ENCODE measurements at places on chromosomes 12 and 14. TPM values are rescaled to one million over a fixed set of nuclear protein-coding genes. Genes with fewer than 3 reads are reported as not detected.

DNA sequence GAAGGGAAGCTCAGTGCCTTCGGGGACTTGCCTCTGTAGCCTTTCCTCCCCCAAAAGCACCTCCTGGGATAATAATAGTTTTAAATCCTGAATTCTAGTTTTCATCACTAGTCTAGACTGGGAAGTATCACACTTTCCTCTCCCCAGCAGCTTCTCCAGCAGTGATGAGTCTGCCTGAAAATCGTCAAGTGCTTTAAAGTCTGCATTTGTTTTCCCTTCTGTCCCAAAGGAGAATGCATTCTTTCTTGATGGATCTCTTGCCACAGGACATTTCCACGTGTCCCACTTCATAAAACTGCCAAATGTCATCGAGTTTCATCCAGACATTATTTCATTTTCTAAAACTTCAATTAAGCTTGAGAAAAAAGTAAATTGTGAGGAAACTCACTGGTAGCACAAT is 15.0 kb downstream of the CSRP2 start:
- no peak for DNase-seq

DNA sequence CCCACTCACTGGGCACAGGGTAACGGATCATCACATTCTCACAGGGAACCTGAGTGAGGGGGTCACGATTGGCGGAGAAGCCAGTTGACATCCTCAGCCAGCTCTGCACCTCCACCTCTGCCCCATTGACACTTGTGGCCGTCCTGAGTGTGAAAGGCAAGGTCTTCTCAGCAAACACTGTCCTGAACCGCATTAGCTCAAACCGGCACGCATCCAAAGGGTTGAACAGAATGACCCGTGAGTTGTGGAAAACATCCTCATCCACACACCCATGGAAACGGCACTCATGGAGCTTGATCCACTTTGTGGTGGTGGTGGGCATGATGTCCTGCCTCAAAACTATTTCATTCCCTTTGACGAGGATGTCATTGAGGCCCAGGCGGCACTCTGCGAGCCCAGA is 56.3 kb upstream of the GTF2A1 start:
- no peak for DNase-seq

DNA sequence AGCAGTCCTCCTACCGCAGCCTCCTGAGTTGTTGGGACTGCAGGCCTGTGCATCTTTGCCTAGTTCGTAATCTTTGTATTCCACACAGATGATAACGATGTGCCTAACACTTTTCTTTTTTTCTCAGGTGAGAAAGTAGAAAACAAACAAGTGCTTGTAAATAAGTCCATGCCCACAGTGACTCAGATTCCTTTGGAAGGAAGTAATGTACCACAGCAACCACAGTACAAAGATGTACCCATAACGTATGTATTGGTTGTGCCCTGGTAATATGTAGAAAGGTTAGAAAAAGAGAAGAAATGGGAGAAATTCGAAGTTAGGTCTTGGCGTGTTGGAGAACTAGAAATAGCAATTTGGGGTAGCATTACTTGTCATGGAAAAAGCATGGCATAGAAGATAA is 101.6 kb downstream of the POLR3B start:
- no peak for DNase-seq

- DNase-seq, result no peak
Measured at GRCh38 chr14:99831303-99831702, 38.1 kb downstream of the EML1 start.

- peak; percentile 10 for DNase-seq
Measured at GRCh38 chr14:89185919-89186855, 230.8 kb downstream of the FOXN3 start.

GRCh38 chr14:37443461-37443860 is 151.6 kb downstream of the FOXA1 start:
- no peak for DNase-seq

GRCh38 chr14:102908766-102909455 is 13.6 kb upstream of the AMN start:
- DNase-seq, result no peak

GEMIN2 gene
- polyA plus RNA-seq, result 51.4 TPM

DNA sequence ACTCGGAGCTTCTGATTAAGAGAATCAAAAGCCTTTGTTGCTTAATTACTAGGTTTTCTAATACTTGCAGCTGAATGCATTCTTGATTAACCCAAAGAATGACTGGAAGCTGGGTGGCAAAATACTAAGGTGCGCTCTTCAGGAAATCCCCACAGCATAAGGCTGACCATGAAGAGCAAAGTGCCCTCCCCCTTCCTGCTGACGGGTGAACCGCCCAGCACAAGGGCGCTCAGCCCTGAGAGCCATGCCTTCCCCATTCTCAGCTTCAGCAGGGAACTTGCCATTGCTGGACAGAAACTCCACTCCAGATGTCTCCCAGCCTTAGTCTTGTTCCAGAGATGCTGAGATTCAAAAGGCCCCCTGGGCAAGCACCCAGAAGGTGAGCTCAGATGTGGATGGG is 27.2 kb upstream of the FBRSL1 start:
- DNase-seq, result no peak

- no peak for DNase-seq
Measured at GRCh38 chr12:124923905-124924734, 9.7 kb upstream of the UBC start.

DNA sequence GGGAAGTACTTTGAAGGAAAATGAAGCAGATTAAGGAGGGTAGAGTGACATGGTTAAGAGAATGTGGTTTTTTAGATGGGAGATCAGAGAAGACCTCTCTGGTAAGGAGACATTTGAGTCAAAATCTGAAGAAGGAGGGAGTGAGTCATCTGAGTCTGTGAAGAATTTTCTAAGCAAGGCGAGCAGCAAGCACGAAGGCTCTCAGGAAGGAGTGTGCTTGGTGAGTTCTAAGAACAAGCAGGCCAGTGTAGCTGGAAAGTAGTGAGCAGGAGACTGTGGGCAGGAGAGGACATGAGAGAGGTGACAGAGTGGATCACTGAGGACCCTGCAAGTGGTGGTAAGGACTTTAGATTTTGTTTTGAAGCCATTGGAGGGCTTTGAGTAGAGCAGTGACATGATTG is 76.3 kb upstream of the FUT8 start:
- DNase-seq, result no peak

ZCRB1 gene
- 48.5 TPM for polyA plus RNA-seq

DNA sequence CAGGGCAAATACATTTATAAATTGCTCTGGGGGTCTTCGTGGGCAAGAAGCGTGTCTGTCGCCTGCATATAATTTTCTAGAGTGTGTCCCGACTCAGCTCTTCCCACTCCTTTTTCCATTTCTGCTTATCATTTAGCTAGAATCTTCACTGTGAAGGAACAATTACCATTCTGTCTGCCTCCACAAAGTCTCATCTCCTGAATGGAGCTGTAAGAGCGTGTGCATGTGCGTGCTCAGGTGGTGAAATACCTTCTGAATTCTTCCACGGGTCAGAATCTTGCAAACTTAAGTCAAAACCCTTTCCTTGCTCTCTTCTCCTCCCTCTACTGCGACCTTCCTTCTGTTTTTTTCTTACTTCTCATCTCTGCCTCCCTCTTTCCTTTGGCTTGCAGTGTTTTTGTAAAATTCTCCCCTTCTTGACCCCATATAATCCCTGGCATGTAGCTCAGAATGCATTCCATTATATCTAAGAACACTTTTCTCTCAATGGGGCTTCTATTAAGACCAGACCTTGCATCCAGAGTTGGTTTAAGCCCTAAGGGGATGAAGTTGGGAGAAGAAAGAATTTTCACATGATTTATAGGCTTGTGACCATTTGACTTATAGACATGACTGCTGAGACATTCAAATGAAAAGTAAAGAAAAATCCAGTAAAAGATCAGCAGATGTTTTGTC is 25.0 kb upstream of the GSG1 start:
- no peak for DNase-seq

DNA sequence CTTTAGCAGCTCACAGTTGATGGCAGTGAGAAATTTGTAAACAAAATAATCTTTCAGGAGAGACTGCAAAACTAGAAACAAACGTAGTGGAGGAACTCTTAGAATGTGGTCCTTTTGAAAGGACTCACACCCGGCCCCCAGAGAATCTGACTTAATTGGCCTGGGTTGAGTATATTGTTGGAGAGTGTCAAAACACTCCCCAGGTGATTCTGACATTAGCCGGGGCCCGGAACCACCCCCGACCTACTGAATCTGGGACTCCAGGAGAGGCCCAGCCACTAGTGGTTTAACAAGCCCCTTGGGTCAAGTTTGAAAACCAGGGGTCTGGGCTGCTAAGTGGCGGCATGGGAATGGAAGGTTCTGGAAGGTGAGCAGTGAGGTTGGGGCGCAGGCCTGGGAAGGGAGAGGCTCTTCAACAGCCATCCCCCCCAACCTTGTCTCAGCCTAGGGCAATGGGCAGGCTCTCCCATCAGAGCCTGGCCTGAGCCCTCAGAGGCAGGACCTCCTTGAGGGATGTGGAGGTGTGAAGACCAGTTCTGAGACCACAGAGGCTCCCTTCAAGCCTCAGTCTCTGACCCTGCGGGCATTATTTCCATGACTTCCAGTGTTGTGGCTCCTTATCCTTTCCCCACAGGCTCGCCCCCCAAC is 1.1 kb upstream of the ELK3 start:
- DNase-seq, result peak; percentile 8

CLEC9A gene
- polyA plus RNA-seq, result not detected

GRCh38 chr12:79326663-79327062 is 364.1 kb downstream of the PAWR start:
- no peak for DNase-seq

DNA sequence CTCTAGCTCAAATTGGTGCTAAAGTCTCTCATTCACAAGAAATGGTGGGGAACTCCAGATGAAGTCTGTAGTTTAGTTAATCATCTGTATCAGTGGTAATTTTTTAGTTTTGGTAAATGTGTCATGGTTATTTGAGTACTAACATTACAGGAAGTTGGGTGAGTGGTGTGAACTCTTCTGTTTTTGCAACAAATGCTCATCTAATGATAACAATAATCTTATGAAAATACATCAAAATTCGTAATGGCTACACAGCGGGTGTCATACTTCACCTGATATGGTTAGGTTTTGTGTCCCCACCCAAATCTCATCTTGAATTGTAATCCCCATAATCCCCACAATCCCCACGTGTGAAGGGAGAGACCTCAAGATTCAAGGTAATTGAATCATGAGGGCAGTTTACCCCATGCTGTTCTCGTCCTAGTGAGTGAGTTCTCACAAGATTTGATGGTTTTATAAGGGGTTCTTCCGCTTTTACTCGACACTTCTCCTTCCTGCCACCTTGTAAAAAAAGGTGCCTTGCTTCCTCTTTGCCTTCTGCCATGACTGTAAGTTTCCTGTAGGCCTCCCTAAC is 209.3 kb upstream of the FOXN3 start:
- DNase-seq, result no peak

DNA sequence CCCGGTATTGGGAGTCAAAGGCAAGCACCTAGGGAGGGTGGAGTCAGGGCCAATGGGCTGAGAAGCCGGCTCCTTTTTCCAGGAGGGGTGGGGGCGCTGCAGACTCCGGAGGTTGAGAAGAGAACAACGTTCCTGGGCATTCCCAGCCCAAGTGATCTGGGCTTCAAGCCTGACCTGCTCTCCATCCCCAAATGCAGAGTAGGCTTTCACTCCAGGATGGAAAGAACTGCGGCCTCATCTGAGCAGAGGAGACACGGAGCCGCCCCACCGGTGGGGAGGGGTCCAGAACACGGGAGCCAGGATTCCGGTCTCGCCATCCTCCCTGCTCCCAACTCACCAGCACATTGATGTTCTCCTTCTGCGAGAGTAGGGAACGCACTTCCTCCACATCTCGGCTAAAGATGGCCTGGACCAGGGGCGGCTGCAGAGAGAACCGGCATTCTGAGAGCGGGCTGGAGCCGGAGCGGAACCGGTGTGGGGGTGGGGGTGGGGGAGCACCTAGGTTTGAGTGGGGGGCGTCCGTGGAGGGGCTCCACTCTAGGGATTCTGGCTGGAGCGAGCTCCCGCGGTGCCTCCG is 605 bp downstream of the ANKRD52 start:
- DNase-seq, result peak; percentile 60

IFNG-AS1 gene
- not detected for polyA plus RNA-seq

GRCh38 chr12:3341594-3341993 is 149.4 kb upstream of the PRMT8 start:
- DNase-seq, result no peak

DNA sequence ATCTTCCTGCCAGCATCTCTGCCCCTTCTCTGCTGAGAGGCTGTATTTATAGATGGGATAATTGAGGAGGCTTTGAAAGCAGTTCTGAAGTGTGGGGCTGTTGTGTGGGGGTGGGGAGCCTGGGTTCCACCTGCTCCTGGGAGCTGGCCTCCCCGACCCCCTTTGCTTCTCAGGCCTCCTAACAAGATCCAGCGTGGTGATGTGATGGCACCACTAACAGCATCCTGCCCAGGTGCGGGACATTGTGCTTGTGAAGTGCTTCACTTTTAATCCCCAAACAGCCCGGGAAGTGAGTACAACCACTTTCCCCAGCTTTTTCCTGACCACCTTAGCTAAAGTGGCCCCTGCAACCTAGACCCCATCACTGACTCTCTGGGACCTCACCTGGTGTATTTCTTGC is 95.1 kb upstream of the NRXN3 start:
- no peak for DNase-seq

TGM1 gene
- 0.76 TPM for polyA plus RNA-seq

DNA sequence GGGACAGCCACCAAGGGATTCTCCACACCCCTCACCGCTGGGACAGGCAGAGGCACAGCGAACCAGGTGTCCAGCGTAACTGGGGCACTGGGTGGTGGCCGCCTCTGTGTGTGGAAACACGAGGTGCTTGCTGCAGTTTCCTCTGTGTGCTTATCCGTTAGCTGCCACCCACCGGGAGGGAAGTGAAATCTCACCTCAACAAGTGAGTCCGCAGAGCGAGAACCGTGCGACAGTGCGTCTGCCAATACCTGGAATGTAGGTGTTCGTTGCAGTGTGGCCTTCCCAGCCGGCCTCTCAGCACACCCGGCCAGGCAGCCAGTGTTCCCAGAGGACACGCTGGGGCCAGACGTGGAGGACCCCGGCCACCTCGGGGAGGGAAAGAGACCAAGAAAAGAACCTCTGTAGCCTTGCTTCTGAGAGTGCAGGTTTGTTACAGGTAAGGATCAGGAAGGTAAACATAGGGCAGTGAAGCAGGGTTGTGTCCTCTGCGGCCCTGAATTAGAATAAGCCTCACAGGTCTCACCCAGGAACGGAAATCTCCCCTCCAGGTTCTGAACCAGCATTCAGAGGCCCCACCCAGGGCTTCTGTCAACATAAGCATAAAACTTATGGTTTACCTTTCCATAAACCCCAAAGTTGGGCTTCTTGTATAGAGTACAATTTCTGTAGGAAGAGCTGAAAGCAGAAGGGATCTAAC is 1.5 kb downstream of the BCL2L14 start:
- DNase-seq, result no peak

DNA sequence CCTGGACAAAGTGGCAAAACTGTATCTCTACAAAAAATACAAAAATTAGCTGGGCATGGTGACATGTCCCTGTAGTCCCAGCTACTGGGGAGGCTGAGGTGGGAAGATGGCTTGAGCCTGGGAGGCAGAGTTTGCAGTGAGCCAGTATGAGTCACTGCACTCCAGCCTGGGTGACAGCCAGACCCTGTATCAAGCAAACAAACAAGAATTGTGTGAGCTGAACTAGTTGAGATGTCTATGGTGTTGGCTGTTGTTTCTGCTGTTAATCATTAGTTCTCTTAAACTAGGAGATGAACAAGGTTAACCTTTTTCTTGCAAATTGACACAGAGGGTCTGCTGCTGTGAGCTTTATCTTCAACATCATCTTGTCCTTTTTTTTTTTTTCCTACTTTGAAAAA is 23.6 kb downstream of the RASSF3 start:
- DNase-seq, result no peak

- no peak for DNase-seq
Measured at GRCh38 chr12:90004319-90005074, 295.9 kb upstream of the ATP2B1 start.

GRCh38 chr12:49327887-49328286 is 4.8 kb downstream of the TROAP start:
- DNase-seq, result no peak

Data from K562 (cell line).